WTC11 (cell line): ENCODE measurements at places on chromosomes 11 and 22. TPM values are rescaled to one million over a fixed set of nuclear protein-coding genes. Genes with fewer than 3 reads are reported as not detected.

DNA sequence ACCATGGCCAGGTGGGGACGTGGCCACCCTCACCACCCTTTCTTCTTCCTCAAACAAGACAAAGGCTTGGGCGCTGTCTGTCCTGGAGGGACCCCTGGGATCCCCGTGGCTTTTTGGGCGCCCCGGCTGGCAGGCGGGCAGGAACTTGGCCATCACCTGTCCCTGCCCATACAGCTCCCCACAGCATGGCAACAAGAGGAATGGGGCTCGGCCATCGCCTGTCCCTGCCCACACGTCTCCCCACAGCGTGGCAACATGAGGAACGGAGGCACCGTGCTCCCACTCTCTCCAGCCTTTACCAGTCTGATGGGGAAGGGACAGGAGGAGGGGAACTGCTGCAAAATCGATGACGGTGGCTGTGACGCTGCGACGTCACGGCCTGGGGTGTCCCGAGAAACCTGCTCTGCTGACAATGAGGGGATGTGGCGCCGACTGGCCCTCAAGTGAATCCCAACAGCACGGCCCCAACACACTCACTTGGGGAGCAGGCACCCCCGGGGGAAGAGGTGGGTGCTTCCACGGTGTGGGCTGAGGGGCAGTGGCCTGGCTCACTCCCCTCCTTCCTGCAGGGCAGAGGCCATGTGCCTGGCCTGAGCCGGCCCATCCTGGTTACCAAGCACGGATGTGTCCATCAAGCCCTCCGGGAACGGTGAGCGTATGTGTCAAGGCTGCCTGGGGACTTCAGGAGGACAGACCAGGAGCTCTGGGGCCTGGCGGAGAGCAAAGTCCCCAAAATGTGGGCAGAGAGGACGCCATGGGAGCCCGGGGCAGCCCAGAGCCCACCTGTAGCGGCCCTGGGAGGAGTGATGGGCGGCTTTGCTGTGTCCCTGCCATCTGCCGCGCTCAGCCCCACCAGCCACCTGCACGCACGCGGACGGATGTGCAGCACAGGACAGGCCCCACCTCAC lies 30.4 kb downstream of the TOLLIP start:
- H3K36me3 ChIP-seq, result peaks cover 19% of the 10 kb centered on the region; the same call in 1 of the 2 replicates
- H3K27ac ChIP-seq, result peak overlapping the region; percentile 32; the same call in 1 of the 2 replicates
- peaks cover 5% of the 10 kb centered on the region for H3K4me1 ChIP-seq
- no peak overlapping the region for H3K4me3 ChIP-seq
- no peak for DNase-seq

- peak within 1 kb of the TSS; percentile 88 for H3K4me3 ChIP-seq
- H3K27ac ChIP-seq, result peak within 1 kb of the TSS; percentile 97
- peaks cover 50% of the 10 kb centered on the region for H3K4me1 ChIP-seq
- H3K36me3 ChIP-seq, result peaks cover 8% of the 10 kb centered on the region
- DNase-seq, result peak; percentile 95
- no peaks in the 10 kb centered on the region for H3K27me3 ChIP-seq
These were observed at the start of gene PPP1R14B for GRCh38 chr11:64246871-64247728. Gene PPP1R14B (minus strand): TSS chr11:64246943. CDS start chr11:64246673, 270 bp downstream.

- H3K27me3 ChIP-seq, result peaks cover 5% of the 10 kb centered on the region
- no peak overlapping the region for H3K4me3 ChIP-seq
- no peak overlapping the region for H3K27ac ChIP-seq
- peaks cover 5% of the 10 kb centered on the region; the same call in 1 of the 2 replicates for H3K36me3 ChIP-seq
- H3K4me1 ChIP-seq, result peaks cover 33% of the 10 kb centered on the region
These were observed 15.8 kb upstream of the OR51T1 start for GRCh38 chr11:4865855-4866254.

- H3K4me3 ChIP-seq, result peak overlapping the region; percentile 42; the same call in 1 of the 2 replicates
- H3K27ac ChIP-seq, result no peak overlapping the region
- peaks cover 61% of the 10 kb centered on the region for H3K27me3 ChIP-seq
- DNase-seq, result no peak
These were observed 1.8 kb downstream of the KCNJ4 start for GRCh38 chr22:38453066-38453672.

- no peak for DNase-seq
- H3K27ac ChIP-seq, result no peak overlapping the region
- H3K4me3 ChIP-seq, result no peak overlapping the region
- no peaks in the 10 kb centered on the region for H3K36me3 ChIP-seq
- peaks cover under 1% of the 10 kb centered on the region; the same call in 1 of the 2 replicates for H3K4me1 ChIP-seq
These were observed 458.4 kb downstream of the MIAT start for GRCh38 chr22:27115816-27116256.

OSBP2 gene
- 4.1 to 4.4 TPM (median 4.1 TPM) in 3 replicates for total RNA-seq

SLN gene
- total RNA-seq, result not detected in 3 replicates

ARVCF gene
- total RNA-seq, result 58.3 to 65.4 TPM (median 61.3 TPM) in 3 replicates

ENTHD1 gene
- not detected in 3 replicates for total RNA-seq
